ENCODE measurements at places on chromosomes 6 and 20.
A peak's percentile ranks its signal among the peaks of the same experiment; 100 is the strongest.

- no peak for DNase-seq
Measured at GRCh38 chr6:113642714-113643406, 214.3 kb upstream of the MARCKS start.

DNA sequence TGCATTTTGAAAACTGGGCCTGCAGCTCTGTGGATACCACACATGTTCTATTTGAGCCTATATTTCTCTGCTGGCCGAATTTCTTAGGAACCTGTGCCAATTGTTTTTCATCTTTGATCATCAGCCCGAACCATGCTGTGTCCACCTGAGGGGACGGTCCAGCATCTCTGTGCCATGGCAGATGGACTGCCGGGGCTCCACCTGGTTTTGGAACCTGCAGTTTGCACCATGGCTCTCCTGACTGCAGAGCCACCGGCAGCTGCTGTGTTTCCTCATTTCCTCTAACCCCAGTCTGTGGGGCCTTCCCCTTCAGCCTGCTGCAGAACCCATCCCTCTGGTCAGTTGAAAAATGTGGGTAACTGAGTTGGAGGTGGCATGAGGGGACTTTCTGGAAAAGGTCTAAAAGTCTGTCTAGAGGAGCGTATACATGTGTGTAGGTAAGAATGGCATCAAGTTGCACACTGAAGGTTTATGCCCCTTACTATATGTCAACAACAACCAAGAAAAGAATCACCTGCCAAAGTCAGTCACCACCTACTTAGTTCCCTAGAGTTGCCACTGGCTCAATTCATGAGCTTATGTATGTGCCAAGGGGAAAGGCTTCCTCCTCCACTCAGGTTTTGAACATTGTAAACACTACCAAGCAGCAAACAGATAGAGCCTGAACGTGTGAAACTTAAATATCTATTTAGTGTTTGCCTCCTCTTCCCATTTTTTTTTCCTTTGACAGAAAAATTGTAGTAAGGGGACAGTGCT is 548.2 kb downstream of the PRKN start:
- DNase-seq, result no peak

- DNase-seq, result no peak
Measured at GRCh38 chr6:130557481-130558112, 191.8 kb downstream of the TMEM200A start.

GRCh38 chr20:5626603-5627002 is 123.6 kb upstream of the SHLD1 start:
- no peak for DNase-seq

GRCh38 chr6:160792708-160793107 is 90.7 kb downstream of the PLG start:
- DNase-seq, result no peak

DNA sequence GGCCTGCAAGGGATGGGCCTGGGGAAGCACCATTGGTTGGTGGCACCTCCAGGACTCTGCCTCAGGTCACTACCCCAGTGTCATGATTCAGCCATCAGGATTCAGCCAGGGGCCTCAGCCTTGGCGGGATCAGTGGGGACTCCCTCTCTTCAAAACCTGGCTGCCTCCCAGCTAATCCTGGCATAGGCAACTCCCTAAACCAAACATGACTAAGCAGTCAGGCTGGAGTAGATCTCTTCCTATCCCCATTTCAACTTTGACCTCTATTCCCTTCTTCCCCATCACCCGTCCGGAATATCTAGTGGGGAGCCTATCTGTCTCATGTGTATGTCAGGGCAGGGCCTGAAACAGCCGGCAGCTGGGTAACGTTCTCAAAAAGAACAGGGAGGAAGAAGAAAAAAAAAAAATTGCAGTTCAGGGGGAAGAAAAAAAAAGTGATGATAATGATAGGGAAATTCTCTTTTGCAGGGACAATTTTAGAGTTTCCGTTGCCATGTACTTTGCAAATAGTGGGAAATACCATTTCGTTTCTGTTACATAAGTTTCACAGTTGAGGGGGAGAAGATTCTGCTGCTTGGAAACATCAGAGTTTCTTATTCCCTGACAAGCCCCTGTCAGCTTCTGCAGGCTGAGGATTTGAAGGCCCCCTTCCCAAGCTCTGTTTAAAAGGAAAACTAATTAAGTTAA is 4.1 kb upstream of the PREX1 start:
- no peak for DNase-seq

GRCh38 chr6:14856177-14856576 is 389.7 kb upstream of the JARID2 start:
- DNase-seq, result no peak

DNA sequence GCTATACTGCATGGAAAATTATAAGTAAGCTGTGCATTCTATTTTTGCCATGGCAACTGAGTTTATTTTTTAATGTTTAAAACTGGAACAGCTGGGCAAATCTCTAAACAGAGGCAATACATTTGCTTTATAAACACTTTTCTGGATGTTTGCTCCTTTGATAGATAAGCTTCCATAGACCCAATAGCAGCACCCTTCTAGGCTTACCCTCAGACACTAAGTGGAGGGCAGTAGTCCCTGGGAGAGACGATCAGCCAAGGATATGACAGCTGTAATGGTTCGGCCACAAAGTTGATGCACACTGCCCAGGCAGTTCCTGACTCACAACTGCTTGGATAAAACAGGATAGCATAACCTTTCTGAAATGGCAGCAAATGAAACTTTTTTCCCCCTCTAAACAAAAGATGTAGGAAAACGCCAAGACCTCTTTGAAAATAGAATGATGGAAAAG is 8.5 kb upstream of the MRPS10 start:
- no peak for DNase-seq

DNA sequence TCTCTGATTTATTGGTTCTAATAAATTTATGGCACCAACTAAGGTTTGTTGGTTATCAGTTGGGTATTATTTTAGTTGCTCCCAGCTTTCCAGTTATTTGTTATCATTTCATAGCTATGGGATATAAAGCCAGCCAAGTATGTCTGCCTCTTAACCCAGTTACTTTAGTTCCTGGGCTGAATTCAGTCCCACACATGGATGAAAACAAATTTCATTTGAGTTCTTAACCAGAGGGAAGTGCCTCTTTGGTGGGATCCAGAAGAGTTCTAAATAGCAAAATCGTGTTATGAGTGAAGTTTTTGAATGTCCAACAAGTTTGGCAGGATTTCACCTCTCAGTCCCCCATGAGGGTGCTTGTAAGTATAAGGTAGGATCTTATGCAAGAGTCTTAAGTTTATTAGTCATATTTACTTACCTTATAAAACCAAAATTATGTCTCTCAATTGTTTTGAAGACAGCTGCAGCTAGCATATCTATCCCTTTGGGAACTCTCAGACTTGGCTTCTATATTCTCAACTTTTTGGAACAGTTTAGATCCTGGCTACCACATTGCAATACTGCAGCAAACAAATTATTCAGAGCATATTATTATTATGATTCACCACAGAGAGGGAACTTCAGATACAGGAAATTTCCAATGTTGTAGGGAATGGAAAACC is 683.6 kb downstream of the BCKDHB start:
- DNase-seq, result no peak

- DNase-seq, result no peak
Measured at GRCh38 chr6:100379386-100379785, 85.3 kb downstream of the SIM1 start.

- no peak for DNase-seq
Measured at GRCh38 chr20:63027922-63028389, 21.2 kb upstream of the BHLHE23 start.

- no peak for DNase-seq
Measured at GRCh38 chr6:91167846-91168245, 581.0 kb upstream of the MAP3K7 start.

DNA sequence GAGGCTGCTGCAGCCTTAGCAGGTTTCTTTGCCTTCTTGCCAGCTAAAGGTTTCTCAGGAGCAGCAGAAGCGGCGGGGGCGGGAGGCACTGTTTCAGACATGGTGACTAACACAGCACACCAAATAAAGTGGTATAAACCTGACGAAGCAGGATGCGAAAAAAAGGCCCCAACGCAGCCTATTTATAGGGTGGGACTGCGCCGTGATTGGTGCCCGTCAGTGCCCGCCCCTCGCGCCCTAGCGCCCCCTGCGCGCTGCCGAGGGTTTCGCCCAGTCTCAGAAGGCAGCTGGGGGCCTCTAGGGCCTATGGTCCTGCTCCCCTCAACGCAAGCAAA is 55.0 kb downstream of the TRIM38 start:
- DNase-seq, result no peak

DNA sequence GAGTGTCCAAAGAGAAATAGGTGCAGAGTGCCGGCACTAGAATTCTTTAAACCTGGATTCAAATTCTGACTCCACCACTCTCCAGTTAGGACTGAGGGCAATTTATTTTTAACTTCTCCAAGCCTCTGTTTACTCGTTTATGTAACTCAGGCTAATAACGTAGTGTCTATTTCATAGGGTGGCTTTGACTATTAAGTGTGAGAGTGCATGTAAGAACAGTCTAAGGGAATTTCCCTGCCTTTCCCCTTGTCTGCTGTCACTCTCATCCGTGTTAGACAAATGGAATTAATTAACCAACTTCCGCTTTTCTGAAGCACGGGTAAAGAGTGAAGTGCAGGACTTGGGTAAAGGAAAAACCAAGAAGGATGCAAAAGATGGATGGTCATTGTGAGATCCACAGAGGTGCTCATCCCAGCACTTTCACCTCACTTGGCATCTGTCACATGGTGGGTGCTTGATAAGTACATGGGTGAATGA is 4.1 kb upstream of the ZKSCAN8 start:
- DNase-seq, result peak; percentile 18

DNA sequence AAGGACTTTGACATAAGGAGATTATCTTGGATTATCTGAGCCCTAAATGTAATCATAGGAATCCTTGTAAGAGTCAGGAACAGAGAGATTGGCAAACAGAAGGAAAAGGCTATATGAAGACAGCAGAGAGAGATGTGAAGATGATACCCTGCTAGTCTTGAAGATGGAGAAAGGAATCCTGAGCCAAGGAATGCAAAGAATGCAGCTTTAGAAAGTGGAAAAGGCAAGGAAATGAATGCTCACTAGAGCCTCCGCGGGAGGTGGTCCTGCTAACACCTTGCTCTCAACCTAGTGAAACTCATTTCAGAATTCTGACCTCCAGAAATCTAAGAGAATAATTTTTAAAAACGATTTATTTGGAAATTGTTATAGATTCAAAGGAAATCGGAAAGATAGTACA is 117.1 kb downstream of the TBXT start:
- DNase-seq, result no peak

DNA sequence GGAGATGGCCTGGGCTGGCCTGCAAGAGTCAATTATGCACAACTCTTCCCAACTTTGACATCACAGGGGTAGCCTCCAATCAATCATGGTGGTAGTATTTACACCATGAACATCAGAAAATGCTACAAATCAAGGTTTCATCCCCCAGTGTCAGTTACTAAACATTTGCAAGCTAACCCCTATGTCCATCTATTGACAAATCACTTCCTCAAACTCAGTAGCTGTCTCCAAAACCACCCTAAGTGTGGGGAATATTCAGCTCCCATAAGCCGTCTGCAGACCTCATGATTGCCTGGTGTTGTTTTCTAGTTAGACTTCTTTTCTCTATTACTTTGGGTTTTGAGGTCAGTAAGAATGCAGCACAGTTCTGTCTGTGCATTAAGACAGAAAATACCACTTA is 200.8 kb upstream of the RIN2 start:
- no peak for DNase-seq

GRCh38 chr6:69918813-69919475 is 52.6 kb downstream of the COL19A1 start:
- DNase-seq, result no peak

DNA sequence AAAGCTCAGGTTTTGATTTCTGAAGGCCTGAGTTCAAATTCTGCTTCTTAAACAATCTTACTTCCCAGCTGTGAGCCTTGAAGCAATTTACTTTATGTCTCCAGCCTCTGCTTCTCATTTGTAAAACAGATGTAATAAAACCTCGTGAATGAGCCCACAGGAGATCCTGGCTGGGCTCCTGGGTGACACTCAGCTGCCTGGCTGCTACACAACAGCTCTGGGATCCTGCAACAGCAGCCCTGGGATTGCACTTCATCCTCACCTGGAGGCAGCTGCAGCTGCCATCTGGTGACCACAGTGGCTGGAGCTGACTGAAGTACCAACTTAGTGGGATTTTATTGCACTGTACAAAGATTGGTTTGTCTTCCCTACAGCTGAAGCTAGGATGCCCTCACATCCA is 98.6 kb downstream of the NDUFAF5 start:
- DNase-seq, result no peak
